ENCODE measurements at places on chromosomes 3 and 15.

DNA sequence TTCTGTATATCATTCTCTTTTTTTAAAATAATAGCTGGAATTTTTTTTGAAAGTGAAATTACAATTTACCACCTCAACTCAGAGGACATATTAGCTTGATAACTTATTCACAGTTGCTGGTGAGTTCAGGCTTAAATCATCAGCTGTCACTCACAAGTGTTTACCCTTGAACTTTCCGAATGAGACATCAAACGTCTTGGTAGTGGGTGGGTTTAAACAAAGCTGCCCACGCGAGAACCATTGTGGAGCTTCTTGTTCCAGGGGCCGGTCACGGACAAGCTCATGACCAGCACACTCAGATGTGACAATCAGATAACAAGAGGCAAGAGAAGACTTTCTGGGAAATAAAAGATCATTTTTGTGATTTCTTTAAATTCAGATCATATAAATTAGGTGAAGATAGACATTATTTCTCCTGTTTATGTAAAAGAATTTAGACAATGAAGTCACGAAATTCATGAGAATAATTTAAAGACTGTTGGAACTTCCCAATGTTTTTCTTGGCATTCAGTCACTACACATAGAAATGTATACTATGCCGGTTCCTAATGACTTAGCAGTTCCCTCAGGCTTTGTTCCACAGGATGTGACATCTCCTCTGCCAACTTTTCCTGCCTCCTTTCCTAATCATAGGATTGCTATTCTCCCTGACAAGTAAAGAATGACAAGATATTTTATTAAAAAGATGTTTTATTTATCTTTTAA lies 29.3 kb downstream of the BTD start:
- DNase-seq = peak; percentile 36

GRCh38 chr3:41698898-41699297 lies 263.0 kb downstream of the ULK4 start:
- DNase-seq = no peak

GRCh38 chr3:33001889-33002288 lies 50.4 kb downstream of the CCR4 start:
- DNase-seq = peak; percentile 51

DNA sequence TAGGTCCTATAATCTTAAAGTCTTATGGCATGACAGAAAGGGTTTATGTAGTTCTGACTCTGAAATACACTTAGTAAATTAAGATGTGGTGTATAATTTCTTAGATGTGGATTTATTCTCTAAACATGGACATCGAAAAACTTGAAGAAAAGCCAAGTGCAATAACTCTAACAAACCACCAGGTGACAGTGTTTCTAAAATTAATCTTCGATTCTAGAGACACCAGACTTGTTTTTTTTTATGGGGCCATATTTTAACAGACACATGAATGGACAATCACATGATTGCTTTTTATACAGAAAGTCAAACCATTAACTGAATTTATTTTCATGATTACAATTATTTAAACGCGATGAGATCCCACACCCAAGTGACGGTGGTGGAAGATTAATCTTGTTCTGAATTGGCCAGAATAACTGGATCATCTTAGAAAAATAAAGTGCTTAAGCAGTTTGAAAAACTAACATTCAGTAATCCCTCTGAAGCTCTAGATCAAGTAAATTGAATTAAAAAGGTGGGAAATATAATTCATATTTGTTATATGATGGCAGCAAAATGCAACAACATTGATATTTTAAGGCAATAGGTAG lies 305.1 kb downstream of the LSAMP start:
- DNase-seq = no peak

GRCh38 chr3:128354788-128355542 lies 111.7 kb downstream of the DNAJB8 start:
- DNase-seq = no peak

DNA sequence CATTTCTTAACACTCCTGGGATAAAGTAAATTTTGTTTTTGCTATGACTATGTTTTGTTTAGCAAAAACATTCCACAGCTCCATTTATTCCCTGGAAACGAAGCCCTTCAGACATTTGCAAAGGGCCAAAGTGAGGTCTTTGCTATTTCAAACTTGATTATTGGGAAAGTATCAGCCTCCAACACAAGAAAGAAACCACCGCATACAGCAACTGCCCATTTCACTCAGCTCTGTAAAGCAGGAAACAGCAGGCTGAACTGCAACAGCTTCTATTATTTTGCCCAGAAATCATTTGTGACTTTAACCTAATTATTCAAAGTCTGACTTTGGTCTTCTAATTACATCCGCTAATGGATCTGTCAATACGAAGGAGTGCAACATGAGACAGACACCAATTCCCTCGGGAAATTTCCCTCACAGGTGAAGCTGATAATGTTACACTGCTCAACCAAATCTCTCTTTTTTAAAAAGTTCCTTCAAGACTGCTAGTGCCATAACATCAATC lies 72.1 kb downstream of the RFTN1 start:
- DNase-seq = no peak

GRCh38 chr3:99388780-99389179 lies 249.6 kb upstream of the COL8A1 start:
- no peak for DNase-seq

DNA sequence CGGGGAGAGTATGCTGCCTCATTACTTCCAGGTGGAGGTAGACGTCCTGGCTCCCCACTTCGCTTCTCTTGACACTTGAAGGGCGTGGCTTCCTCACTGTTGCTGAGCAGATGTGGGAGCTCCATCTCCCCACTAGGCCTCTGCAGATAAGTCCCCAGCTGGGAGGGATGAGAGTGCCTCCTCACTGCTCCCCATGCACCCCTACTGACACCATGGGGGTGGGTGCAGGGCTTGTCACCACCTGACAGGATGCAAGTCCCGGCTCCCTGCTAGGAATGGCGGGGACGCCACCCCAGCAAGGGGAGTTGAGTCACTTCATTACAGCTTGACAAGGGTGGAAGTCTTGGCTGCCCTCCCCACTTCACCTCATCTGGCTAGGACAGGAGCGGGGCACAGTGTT lies 36.8 kb upstream of the ATG7 start:
- no peak for DNase-seq

GRCh38 chr3:87694678-87695077 lies 364.1 kb downstream of the CGGBP1 start:
- no peak for DNase-seq

DNA sequence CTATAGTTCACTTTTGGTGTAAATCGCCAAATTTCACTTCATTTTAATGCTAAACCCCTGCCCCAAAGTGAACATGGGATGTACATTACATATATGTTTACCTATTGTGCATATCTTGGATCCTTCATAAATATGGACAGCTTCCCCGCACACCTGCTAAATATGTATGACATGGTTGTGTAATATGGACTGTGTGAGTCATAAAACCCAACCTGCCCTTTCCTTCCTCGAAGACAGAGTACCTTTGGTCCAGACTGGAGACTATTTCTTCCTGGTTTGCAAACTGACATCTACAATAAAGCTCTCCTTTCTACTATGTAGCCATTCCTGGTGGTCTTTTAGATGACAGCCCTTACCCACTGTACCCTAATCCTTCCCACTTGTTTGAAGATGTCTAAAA lies 12.4 kb downstream of the ACTC1 start:
- DNase-seq = no peak

- no peak for DNase-seq
Measured at GRCh38 chr15:99333413-99333812, 82.1 kb downstream of the LRRC28 start.

GRCh38 chr3:194262925-194263305 lies 88.2 kb downstream of the CPN2 start:
- no peak for DNase-seq

GRCh38 chr15:94259121-94259751 lies 27.9 kb downstream of the MCTP2 start:
- DNase-seq = no peak

DNA sequence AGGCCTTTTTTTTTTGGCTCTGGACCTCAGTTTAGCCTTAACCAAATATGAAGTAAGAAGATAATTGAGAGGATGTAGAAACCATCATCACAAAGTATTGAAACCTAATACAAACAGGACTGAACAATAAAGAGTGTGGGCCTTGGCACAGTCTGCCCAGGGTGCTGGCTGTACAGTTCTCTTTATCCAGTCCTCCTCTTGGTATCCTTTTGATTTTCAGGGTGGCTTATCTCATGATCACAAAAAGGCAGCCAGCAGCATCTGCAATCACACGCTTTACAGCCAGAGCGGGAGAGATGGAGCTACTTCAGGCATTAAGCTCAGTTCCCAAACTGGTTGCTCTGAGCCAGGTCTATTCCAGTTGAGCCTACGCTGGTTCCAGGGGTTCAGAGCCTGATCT lies 239.7 kb downstream of the RPLP1 start:
- DNase-seq = no peak

GRCh38 chr3:58355179-58355578 lies 22.5 kb downstream of the PXK start:
- DNase-seq = no peak

DNA sequence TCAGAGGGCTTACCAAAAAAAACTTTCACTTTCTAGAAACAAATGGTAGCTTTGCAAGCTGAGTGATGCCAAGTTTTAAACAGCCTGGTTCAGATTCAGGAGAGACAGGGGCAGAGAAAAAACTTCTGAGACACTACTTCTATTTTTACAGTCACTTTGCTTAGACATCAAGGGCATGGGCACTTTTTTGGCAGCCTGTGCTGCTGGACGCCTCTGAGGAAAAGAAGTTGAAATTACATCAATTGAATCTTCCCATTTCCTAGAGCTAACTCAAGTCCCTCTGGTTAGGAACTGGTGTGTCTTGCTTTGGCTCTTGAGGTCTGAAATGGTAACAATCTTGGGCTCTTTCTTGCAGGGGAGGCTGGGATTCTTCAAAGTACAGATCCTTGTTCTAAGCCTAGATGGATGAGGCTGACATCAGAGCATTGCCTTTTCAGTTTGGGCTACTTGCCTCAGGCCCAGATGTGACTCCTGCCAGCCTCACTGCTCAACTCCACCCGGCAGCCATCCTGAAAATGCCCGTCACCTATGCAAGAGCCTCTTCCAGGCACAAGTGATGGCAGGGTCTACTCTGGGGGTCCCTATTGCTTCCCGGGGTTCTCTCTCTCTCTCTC lies 357.5 kb downstream of the FOXP1 start:
- peak; percentile 27 for DNase-seq

DNA sequence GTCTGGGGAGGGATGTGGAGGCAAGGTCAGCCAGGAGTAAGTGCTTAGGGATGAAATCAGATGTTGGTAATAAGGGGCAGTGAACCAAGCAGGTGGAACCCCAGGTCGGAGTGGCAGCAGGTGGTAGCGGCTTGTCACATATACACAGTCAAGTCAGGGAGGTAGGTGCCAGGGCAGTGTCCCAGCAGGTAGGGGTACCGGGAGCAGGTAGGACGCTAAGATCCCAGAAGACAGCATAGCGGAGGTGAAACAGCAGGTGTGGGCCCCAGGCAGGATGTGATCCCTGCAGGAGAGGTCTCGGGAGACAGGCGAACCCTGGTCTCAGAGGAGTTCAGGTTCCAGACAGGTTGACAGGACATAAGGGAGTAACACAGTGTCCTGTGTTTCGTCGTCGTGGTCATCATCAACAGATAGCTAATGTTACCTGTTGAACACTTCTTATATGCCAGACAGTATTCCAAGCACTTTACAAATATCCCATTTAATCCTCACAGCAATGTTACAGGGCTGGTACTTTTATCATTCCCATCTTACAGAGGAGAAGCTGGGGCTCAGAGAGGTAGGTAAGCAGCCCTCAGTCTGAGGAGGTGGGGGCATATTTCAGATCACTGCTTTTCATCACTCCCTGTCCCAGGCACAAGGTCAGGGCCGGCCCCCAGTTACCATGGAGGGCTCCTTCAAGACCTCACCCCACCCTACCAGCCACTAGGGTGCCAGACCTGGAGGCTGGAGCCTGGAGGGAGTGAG lies 241.6 kb downstream of the UACA start:
- peak; percentile 0 for DNase-seq

DNA sequence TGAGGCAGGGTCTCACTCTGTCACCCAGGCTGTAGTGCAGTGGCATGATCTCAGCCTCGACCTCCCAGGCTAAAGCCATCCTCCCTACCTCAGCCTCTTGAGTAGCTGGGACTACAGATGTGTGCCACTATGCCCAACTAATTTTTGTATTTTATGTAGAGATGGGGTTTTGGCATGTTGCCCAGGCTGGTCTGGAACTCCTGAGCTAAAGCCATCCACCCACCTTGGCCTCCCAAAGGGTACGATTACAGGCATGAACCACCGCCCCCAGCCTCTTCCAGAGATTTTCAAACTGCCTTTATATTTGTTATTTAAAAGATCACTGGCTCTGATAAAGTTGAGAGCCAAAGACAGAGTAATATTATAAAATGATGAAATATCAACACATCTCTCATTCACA lies 37.3 kb downstream of the BSN start:
- DNase-seq = no peak

GRCh38 chr15:97745481-97746071 lies 214.9 kb upstream of the ARRDC4 start:
- DNase-seq = no peak

DNA sequence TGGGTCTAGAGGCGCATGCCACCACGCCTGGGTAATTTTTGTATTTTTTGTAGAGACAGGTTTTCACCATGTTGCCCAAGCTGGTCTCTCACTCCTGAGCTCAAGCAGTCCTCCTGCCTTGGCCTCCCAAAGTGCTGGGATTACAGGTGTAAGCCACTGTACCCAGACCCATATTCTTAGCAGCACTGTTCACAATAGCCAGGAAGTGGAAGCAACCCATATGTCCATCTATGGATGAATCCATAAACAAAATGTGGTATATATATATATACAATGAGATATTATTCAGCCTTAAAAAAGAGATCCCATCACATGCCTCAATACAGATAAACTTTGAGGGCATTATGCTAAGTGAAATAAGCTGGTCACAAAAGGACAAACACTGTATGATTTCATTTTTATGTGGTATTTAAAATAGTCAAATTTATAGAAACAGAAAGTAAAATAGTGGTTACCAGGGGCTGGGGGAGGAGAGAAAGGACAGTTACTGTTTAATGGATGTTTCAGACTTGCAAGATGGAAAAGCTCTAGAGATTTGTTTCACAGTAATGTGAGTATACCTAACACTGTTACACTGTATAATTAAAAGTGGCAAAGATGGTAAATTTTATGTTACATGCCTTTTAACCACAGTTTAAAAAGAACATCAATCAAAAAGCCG lies 35.7 kb upstream of the GRAMD1C start:
- DNase-seq = no peak

DNA sequence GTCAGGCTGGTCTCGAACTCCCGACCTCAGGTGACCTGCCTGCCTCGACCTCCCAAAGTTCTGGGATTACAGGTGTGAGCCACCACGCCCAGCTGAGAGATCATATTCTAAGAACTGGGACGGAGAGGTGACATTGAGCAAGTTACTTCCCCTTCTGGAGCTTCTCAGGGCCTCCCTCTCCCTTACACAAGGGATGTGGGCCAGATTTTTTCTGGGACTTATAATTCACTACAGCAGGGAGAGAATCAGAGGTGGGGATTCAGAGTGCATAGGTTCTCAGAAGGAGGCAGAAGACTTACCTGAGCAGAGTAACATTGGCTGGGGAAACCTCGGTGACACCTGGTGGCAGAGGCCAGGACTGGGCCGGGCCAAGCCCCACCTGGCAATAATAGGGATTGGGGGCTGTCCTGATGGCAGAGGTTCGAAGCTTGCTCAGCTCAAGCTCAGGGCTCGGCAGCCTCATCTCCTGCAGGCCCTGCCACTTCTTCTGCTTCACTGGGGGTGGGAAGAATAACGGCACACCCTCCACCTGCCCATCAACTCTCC lies 6.8 kb downstream of the LTK start:
- no peak for DNase-seq
